SW 1271 (cell line): ENCODE measurements at places on chromosomes 7 and 10.

- DNase-seq = no peak
Measured at GRCh38 chr10:53458007-53458406, 685.4 kb upstream of the MBL2 start.

- DNase-seq = no peak
Measured at GRCh38 chr7:73668886-73669230, 1.2 kb downstream of the VPS37D start.

DNA sequence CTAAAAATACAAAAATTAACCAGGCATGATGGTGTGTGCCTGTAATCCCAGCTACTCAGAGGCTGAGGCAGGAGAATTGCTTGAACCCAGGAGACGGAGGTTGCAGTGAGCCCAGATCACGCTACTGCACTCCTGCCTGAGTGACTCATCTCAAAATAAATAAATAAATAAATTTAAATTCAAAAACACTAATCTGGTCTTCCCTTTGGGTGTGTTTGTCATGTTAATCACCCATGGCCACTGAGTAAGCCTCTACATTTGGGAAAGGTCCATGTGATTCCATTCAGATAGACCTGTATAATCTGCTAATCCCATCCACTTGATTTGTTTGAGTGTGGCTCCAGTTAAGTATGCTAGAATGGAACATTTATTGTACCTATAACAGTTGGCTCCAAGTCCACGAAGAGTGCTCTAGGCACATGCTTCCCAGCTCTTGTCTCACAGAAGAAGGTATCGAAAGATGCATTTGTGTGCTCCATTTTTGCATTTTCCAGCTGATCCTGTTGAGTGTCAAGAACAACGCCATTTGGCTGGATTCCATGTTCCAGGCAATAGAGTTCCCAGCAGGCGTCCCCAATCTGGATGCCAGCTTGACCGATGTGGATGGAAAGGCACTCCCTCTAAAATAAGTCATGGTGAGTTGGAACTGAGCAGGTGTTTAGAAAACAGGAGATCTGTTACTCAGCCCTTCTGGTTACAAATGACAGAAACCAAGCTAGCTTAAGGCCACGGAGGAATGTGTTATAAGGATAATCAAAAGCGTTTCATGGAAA, 4.0 kb downstream of the TUBAL3 start:
- DNase-seq = no peak

- DNase-seq = no peak
Measured at GRCh38 chr10:71225291-71226058, 13.1 kb downstream of the UNC5B start.

DNA sequence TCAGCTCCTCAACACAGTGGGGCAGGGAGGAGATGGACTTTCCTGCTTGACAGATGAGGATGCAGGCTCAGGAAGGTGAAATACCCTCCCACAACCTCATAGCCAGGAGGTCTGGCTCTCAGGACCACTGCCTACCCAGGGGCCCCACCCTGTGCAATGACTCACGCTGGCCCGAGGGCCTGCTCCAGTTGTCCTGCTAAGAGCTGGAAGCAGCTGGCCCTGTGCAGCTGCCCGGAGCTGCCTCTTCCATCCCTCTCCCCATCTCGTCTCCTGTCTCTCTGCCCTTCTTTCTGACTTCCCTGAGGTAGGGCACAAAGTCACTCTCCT, 123.9 kb downstream of the ZMIZ1 start:
- no peak for DNase-seq

DNA sequence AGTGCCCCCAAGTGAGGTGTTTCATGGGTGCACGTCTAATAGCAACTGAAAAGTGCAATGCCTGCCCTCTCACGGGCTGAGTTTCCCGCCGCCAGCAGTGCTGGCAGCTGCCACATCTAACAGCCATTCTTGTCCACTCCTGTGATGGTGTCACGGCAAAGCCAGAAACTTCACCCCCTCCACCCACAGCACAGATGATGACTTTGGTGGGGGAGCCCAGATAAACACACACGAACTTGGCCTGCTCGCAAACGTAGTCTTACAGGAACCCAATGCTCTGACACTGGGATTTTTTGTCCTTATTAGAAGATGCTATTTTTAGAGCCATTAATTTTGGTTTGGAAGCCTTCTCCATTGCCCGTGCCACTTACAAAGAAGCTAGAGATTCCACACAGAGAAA, 26.7 kb downstream of the CPXM2 start:
- DNase-seq = no peak

GRCh38 chr10:62016623-62017490, 115.4 kb downstream of the ARID5B start:
- DNase-seq = no peak

DNA sequence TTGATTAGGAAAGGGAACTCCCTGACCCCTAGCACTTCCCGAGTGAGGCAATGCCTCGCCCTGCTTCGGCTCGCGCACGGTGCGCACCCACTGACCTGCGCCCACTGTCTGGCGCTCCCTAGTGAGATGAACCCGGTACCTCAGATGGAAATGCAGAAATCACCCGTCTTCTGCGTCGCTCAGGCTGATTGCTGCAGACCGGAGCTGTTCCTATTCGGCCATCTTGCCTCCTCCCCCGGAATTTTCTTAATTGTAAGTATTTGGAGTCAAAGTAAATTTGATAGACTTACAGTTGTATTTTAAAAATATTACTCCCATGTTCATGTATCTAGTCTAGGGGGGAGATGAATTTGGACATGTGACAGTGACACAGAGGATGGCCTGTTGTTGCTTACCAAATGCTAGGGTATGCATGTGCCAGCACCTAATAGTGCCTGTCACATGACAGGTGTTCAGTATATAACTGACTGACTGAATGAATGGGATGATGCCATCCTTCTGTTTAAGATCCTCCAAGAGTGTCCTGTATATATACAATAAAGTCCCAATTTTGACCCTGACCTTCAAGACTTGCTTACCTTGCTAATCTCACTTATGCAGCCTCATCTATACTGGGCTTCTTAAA, 42.0 kb upstream of the ICA1 start:
- DNase-seq = no peak

- no peak for DNase-seq
Measured at GRCh38 chr10:89663144-89663543, 18.1 kb upstream of the PANK1 start.

DNA sequence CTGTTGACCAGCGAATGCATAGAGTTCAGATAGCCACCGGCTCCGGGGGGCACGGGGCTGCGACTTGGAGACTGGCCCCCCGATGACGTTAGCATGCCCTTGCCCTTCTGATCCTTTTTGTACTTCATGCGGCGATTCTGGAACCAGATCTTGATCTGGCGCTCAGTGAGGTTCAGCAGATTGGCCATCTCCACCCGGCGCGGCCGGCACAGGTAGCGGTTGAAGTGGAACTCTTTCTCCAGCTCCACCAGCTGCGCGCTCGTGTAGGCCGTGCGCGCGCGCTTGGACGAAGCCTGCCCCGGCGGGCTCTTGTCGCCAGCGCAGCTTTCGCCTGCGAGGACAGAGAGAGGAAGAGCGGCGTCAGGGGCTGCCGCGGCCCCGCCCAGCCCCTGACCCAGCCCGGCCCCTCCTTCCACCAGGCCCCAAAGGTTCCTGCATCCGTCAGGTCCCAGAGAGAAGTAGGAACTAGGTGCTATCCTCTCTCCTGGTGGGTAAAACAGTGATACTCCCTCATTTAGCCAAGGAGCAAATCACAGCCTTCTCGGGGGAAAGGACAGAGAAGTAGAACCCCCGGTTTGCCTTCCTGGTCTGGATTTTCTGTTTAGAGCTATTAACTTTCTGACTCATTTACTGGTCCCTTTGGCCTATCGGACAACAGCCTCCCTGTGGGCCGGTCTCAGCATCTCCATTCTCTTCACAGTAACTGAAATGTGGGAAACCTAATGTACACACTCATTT, 6.1 kb upstream of the HOXA2 start:
- no peak for DNase-seq

GRCh38 chr7:76108540-76109233, 60.8 kb downstream of the MDH2 start:
- DNase-seq = no peak

- no peak for DNase-seq
Measured at GRCh38 chr7:132646052-132646451, 69.8 kb upstream of the PLXNA4 start.

GRCh38 chr7:33964417-33965182, 59.3 kb downstream of the BMPER start:
- no peak for DNase-seq

GRCh38 chr10:112393341-112393740, 19.4 kb downstream of the ACSL5 start:
- no peak for DNase-seq

DNA sequence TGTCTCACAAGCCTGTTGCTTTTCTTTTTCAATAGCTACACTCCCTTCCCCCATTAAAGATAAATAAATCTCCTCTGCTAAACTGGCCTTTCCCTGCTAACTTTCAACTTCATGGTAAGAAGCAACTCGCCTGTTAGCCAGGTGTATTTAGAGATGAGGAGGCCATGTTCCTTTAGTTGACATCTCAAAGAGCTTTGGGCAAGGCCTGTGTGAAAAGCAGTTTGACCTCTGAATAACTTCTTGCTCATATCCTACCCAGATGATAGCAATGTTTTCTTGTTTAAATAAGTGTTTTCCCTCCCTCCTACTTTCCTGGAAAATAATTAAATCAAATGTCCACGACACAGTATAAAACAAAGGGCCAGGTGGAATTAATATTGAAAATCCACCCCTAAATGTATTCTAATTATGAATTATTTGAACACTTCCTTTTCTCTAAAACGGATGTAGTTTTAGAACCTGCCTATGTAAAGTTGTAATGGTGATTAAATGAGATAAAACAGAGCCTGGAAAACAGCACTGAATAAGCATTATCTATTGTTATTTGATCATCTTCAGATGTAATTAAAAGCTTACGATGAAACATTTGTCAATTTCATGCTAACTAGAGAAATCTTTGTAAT, 78.5 kb downstream of the HGF start:
- DNase-seq = no peak

DNA sequence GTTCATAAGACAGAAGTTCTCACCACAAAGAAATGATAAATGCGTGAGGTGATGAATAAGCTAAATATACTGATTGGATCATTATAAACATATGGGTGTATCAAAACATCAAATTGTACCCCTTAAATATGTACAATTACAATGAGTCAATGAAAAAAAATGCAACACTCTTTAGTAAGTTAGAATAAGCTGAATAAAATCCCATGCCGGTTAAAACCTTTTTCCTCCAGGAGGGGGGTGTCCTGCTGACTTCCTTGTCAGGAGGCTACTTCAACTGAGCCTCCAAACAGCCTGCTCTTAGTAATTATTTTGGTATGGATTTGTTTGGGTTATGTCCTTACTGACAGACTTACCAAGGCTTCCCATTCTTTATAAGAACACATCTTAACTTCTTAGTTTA, 649.1 kb downstream of the INHBA start:
- no peak for DNase-seq

- no peak for DNase-seq
Measured at GRCh38 chr10:4213441-4213840, 428.4 kb upstream of the KLF6 start.

- DNase-seq = no peak
Measured at GRCh38 chr10:18246967-18247366, 106.7 kb downstream of the CACNB2 start.

DNA sequence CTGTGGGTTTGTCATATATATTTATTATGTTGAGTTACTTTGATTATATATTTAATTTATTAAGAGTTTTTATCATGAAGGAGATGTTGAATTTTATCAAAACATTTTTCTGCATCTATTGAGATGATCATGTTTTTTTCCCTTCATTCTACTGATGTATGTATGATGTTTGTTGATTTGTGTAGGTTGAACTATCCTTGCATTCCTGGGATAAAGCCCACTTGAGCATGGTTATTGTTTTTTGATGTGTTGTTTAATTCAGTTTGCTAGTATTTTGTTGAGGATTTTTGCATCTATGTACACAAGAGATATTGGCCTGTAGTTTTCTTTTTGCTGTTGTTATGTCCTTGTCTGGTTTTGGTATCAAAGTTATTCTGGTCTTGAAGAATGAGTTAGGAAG, 31.1 kb downstream of the SCART1 start:
- DNase-seq = no peak

DNA sequence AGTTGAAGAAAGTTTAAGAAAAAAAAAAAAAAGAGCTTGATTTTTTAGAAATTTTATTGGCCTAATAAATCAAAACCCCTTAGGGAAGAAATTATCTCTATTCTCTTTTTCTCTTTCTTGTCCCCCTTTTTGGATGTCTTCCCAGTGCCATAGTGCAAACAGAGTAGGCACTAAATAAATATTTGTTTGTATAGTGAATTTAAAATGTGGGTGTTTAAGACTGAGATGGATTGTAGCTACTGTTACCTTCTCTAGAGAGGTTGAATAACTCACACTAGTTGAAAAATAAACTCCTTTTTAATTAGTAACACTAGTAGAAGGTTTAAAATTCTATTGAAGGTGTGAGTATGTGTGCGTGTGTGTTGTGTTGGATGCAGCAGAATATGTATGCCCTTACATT, 783.8 kb downstream of the NXPH1 start:
- no peak for DNase-seq

DNA sequence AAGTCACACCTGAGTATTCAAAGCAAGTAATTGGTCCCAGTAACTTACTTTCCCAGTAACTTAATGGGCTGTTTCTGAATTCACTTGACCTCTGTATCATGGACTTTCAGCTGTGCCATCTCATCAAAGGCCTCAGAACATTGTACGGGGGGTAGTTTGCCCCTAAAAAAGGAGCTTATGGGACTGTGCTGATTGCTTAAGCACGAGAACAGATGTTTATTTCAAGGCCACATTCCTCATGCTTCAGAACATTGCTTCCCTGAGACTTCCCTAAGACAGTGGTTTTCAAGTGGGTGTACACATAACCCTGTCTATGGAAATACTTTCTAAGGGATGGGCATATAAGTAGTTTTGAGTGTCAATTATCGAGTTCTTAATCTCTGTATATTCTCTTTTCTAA, 26.8 kb downstream of the CALCR start:
- no peak for DNase-seq

DNA sequence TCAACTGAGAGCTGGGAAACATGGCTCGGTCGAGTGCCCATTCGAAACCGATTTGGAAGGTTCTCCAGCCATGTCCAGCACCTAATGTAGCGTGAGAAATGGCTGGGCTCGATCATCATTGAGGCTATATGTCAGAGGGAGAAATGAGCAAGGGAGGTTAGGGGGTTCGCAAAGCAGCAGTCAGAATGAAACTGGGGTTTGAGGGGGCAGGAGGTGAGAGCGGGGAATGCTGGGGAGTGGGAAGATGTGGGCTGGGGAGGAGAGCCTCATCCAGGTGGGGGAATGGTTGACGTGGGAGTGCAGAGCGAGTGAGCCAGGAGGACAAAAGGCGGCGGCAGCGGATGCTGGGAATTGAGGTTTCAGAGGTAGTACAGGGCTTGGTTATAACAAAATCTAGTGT, 34.8 kb upstream of the GALNTL5 start:
- no peak for DNase-seq

DNA sequence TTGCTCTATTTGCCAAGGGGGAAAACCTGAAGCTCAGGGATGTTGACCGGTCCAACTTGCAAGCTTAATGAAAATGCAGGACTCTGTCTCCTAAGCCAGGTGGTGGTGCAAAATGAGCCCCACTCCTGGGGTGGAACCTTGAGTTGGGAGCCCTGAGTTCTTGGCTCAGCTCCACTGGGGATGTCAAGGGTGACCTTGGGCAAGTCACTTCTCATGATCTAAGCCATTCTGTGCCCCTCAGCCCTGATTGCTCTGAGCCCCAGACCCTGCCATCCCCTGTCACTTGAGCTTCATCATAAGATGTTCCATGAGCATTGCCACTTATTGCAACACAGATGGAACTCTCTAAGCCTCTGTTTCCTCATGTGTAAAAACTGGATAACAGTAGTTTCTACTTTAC, 33.9 kb downstream of the MYL10 start:
- no peak for DNase-seq
